Stimulated activated CD8-positive, alpha-beta memory T cell treated with anti-CD3 and anti-CD28 coated beads, Interleukin-4, amount 100 ng/mL, for 4 hours (primary cell): ENCODE measurements at places on chromosomes 11 and 22.

- no peak for DNase-seq
Observed at GRCh38 chr11:64643256-64643881, 52.3 kb downstream of the SLC22A12 start.

DNA sequence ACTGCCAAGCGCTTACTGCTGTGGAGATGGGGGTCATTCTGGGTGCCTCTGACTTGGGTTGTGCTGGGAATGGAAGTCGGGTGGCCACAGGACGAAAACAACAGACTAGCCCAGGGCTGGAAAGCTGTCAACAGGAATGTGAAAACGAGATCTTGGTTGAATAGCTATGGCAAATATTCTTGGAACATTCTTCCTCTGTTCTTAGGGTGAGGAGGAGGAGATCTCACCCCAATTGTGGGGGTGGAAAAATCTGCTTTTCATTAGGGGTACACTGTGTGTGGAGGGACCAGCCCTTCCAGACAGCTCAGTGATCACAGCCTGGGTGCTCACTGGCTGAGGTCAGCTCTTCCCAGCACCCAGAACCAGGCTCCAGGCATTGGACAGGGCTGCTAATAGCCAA, 52.0 kb upstream of the PRSS23 start:
- DNase-seq: no peak

GRCh38 chr22:17481424-17481823, 81.9 kb upstream of the SLC25A18 start:
- DNase-seq: no peak

GRCh38 chr22:33781411-33781810, 138.9 kb downstream of the LARGE1 start:
- no peak for DNase-seq

DNA sequence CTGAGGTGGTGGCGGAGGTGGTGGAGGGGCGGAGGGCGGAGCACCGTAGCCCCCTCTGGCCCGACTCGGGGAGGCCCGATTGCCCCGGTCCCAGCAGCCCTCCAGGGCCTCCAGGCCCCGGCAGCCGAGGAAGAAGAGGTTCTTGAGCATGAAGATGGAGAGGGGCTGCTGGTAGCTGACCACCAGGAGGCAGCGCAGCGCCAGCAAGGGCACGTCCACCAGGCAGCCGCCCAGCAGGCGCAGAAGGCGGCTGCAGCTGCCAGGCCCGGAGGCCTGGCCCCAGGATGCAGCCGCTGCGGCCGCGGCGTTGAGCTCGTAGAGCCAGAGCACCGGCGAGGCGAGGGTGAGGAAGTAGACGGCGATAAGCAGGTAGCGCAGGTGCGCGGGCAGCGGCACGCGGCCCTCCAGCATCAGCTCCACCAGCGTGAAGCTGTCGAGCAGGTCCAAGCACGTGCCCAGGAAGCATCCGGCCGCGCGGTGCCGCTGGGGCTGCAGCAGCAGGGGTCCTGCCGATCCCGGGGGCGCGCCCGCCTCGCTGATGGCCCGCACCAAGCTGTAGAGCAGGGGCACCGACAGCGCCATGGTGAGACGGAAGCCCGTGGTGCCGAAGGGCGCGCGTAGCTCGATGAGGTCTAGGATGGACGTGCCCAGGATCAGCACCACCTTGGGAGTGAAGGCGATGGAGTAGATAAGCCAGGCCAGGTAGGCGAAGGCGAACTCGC, 1.5 kb downstream of the TMEM121B start:
- no peak for DNase-seq

DNA sequence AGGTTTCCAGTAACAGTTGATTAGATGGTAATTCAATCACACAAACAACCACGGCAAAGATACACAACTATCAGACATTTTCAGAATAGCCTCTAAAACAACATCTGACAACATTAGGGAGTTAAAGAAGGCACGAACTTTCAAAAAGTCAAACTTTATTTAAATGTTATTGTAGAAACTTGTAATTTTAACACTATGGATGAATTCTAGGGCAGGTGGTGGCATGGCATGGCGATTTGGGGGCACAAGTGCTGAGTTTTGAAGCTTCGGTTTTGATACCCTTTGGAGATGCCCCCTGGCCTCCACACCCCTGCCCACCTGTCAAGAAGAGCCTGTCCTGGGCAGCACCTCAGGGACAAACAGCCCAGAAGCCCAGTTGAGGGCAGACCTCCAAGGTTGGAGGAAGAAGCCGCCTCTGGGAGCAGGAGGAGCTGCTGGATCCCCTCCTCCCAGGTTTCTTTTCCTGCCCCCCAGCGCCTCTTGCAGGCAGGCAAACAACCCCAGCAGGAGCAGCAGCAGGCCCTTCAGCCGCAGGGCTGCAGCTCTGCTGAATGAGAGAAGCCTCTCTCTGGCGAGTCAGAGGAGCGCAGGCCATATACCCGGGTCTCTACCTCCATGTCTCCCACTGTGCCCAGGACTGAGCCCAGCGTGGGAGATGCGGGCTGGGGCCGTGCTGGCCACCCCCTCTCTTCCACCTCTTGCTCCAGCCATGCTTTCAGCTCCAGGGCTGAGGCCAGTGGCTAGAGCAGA, 102.1 kb upstream of the IGLL5 start:
- no peak for DNase-seq

DNA sequence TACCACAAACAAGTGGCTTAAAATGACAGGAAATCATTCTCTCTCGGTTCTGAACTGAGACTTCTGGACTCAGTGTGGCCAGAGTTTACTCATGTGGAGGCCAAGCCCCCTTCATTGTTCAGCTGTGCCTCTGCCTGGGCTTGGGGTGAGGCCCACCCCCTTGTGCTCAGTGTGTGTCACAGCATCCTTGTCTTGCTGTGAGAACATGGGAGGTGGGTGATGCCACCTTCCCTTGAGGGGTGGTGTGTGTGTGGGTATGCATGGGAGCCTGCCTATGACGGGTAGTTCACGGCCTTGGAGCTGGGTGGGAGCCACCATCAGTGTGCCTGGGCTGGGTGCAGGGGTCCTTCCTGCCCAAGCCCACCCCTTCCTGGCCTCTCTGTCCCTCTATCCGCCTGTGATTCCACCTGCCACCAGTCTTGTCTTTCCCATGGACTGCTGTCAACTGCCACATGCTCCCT, 101.7 kb downstream of the MORC2 start:
- no peak for DNase-seq

GRCh38 chr11:69151836-69152235, 3.9 kb upstream of the SMIM38 start:
- no peak for DNase-seq

DNA sequence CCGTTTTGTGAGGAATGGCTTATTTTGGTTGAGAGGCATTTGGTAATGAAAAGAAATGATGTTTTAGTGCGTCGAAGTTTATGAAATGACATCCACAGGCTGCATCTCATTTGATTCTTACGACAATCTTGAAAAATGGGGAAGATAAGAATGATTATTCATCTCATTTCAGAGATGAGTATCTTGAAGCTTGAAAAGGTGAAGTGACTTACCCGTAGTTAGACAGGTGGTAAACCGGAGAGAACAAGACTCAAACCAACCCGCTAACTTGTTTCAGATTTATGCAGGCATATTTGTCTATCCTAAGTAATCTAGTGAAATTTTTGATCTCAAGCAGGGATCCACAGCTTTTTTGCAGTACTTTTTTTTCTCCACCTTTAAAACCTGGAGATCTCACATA, 9.1 kb upstream of the SORL1-AS1 start:
- no peak for DNase-seq

DNA sequence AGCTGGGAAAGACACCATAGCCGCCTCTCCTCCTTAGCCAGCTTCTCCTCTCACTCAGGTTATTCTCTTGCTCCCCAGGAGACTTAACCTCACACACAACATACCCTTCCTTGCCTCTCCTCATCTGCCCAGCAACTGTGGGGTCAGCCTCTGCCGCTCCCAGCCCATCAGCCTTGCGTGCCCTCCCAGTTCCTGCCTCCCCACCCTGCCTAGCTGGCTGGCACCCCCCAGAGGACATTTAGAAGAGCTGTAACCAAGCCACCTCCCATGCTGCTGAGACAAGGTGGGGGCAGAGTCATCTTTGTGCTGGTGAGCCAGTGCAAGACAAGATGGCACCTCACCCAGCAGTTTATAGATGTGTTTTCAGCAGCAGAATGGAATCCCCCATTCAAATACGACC, 38.2 kb downstream of the TOM1 start:
- DNase-seq: no peak

DNA sequence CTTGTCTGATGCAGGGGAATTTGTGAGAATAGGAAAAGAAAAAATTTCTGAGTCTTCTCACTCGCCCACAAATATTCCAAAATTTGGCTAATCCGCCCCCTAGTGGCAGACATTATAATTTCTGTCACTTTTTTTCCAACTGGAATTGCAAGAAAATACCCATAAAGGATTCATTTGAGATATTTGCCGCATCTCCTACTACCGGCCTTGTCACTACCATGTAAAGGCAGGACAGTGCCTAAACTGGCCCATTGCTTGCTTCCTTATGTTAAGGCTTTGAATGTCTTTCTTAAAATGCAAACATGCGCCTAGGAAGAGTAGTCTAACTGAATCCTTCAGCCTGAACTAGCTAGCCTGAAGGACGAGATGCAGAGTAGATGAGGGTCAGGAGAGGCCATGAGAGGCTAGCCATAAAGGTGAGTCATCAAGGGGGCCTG, 9.3 kb upstream of the CEP295 start:
- no peak for DNase-seq
